ENCODE measurements at places on chromosomes 2 and 18. TPM values are rescaled to one million over a fixed set of nuclear protein-coding genes. Genes with fewer than 3 reads are reported as not detected.

Gene DYTN
- not detected for total RNA-seq

Gene AFF3
- total RNA-seq: 0.22 TPM

Gene REG1B
- total RNA-seq: not detected

Gene CFC1
- not detected for total RNA-seq

Gene UNC50
- 31.1 TPM for total RNA-seq

Gene HDLBP
- total RNA-seq: 271 TPM

Gene CDK15
- not detected for total RNA-seq

Gene SERPINB3
- not detected for total RNA-seq

Gene CYP26B1
- 14.5 TPM for total RNA-seq

Gene CHRND
- total RNA-seq: not detected

Gene CCDC85A
- 0.10 TPM for total RNA-seq

Gene TPO
- 0.20 TPM for total RNA-seq
